Activated CD4-positive, alpha-beta T cell treated with anti-CD3 and anti-CD28 coated beads, Interleukin-10, Interleukin-2, amounts not matched to agents 100 ng/mL and 50 ng/mL, durations not matched to agents 16 hours and 8 hours (primary cell): ENCODE measurements at places on chromosomes 7 and 10.

- DNase-seq, result no peak
Measured at GRCh38 chr7:96452146-96452545, 130.2 kb upstream of the SLC25A13 start.

- DNase-seq, result no peak
Measured at GRCh38 chr7:100079024-100079560, 2.4 kb downstream of the ZNF3 start.

GRCh38 chr10:129135624-129136023 is 331.4 kb upstream of the MGMT start:
- no peak for DNase-seq

DNA sequence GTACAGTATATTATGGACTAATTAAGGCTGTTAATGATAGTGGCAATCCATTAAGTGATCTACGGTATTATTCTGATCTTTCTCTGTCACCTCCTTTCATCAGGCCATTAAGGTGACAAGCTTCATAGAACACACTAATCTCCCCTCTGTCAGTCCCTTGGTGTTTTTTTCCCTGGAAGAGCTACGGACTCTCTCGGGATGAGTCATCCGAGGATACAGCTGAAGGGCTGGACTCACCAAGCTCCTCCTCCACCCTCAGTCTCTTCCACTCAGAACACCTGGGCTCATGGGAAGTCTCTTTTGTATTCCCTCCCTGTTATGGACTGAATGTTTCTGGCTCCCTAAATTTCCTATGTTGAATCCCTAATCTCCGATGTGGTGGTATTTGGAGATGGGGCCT is 69.8 kb upstream of the PLXNA4 start:
- DNase-seq, result no peak

DNA sequence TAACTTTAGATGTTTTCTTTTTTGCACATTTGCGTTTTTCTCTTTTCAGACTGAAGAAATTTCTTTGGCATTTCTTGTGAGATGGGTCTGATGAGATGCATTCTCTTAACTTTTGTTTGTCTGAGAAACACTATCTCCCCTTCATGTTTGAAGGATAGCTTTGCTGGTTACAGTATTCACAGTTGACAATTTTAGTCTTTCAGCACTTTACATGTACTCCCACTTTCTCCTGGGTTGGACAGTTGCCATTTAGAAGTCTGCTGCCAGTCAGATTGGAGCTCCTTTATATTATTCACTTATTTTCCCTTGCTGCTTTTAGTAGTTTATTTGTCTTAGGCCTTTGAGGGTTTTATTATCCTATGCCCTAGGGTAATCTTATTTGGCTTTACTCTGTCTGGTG is 67.3 kb upstream of the VOPP1 start:
- DNase-seq, result no peak

DNA sequence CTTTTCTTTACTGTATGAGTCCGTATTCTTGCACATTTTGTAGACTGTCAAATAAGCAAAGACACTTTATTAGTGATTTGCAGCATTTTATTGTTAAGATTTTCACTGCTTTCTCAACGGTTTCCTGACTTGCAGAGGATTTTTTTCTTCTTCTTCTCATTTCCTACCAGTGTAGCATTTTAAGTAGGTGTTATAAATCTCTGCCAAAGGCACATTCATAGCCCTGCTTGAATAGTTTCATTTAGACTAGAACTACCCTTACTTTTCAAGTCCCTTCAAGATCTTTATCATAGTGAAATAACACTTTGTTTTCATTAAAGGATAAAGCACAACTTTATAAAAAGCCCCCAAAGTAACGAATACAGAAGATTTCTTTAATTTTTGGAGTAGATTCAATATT is 271.4 kb downstream of the TSPAN12 start:
- no peak for DNase-seq

- no peak for DNase-seq
Measured at GRCh38 chr7:5694221-5694754, 87.2 kb downstream of the RNF216 start.

- DNase-seq, result peak; percentile 75
Measured at GRCh38 chr7:129615018-129615417, 3.5 kb downstream of the NRF1 start.

GRCh38 chr7:120991581-120991980 is 3.1 kb downstream of the CPED1 start:
- no peak for DNase-seq

DNA sequence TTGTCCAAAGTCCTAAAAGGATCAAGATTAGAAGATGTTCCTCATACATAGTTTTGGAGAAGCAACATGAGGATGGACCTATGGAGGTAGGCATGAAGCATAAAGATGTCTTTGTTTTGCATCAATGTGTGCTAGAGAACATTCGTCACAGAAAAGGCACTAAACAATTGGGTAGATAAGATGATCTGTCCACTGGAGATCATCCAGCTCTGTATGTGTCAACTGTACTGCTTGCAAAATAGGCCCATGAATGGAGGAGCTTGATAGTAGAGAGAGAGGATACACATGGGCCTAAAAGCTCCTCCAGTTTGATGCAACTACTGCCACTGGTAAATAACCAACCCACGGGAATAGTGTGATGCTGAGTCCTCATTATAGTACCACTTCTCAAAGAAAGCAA is 286.4 kb upstream of the HGF start:
- no peak for DNase-seq

- peak; percentile 15 for DNase-seq
Measured at GRCh38 chr10:70494966-70495365, 16.4 kb downstream of the PALD1 start.

- DNase-seq, result peak; percentile 70
Measured at GRCh38 chr10:62225362-62225761, 43.3 kb downstream of the RTKN2 start.

DNA sequence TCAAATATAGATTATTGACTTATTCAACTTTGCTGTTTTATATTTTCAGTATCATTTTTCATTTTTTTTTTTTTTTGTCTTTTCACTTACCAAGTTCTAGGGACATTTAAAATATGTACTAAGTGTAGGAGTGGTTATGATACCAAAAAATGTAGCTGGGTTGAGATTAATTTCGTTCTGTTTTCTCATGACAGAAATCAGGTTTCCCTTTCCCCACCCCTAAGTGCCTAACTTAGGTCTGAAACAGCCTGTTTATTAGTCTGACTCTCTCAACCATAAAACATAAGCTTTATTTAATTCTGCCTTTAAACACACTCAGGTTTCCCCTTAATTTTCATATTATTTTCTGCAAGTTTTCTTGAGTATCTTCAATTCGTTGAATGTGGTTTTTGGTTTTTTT is 22.1 kb downstream of the TMEM106B start:
- DNase-seq, result no peak

- no peak for DNase-seq
Measured at GRCh38 chr10:62015994-62016393, 114.5 kb downstream of the ARID5B start.

GRCh38 chr10:44253769-44254462 is 131.0 kb downstream of the CXCL12 start:
- no peak for DNase-seq

DNA sequence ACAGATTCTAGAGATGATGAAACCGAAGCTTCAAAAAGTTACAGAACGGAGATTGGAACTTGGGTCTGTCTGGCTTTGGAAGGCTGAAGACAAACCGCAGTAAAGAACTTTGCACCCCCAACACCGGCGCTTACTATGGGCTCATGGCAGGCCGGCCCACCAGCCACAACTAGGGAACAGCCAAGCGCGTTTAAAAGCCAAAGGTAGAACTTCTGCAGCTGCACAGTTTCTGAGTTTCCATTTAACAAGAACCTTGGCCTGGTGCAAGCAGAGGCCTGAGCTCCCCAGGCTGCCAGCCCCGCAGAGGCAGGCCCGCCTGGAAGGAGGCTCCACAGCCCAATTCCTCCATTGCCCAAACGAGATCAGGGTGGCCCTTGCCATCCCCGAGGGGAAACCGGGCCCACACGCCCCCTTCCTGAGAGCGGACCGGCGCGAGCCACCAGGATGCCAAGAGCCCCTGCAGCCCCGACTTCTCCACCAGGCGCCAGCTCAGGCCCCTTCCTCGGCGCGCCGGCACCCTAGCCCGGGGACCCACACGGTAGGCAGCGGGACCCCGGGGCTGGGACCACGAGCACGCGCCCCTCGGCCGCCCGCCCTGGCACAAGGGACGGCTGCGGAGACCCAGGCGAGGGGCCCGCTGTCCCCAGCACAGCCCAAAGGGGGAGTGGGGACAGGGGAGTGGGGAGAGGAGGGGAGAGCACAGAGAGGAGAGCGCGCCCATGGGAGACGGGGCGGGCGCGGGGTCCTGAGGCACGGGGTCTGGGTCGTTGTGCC is 566 bp downstream of the MAD1L1 start:
- peak; percentile 31 for DNase-seq

- no peak for DNase-seq
Measured at GRCh38 chr10:49791100-49791499, 29.0 kb upstream of the OGDHL start.

DNA sequence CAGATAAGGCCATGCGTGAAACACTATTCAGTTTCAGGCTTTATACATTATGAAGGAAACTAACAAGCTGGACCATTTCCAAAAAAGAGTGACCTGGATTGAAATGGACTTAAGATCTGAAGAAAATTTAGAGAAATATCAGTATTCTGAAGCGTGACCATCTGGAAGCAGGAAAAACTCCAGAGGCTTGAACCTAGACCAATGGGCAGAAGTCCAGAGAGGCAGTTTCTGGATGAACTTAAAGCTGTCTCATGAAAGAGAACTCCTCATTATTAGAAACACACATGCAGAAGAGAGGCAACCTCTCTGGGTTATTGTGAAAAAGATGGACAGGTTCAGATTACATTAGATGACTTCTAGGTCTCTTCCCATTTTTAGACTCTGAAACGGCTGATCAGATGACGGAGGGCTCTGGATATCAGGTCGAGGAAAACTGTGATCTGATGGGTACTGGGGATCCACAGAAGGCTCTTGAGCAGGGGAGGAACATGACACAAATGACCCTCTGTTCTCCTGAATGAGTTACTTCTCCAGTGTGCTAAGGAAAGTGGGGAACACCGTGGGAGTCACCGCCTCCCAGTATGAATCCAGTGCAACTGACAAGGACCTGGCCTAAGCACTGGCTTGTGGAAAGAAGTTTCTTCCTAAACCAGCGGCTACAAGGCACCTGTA is 116.5 kb downstream of the SPDYE5 start:
- no peak for DNase-seq

- DNase-seq, result no peak
Measured at GRCh38 chr10:12667052-12667451, 317.7 kb downstream of the CAMK1D start.

DNA sequence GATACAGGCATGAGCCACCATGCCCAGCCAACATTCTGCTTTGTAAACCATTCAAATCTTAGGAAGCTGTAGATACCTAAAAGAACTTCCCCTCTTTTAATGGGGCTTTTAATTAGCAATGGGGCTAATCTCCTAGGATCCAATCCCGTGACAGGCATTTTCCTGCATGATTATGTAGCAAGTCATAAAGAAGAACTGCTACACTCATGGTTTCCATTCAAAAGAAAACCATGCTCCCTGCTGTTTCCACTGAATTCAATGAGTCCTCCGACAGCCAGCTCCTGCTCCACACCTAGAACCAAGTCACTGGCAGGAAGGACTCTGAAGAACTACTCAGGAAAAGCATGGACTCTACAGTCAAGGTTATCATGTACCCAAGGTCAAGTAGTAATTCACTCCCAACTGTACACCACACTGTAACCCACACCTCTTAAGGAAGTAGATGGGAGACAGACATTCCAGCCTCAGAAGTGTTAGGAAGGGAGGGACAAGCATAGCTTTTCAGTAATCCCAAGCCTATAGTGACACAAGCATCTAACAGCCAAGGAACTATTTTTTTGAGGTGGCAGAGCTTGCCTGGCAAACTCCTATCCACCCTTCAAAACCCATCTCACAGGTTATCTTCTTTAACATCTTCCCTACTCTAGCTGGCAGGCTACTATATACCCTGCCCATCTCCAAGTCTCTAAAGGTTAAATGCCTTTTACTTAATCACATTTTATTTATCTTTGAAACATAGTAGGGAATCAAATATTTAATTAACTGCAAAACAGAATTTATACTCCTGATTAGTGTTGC is 47.5 kb downstream of the CTBP2 start:
- no peak for DNase-seq

GRCh38 chr10:50469288-50469687 is 154.5 kb downstream of the SGMS1 start:
- no peak for DNase-seq

- no peak for DNase-seq
Measured at GRCh38 chr10:132972149-132972985, 30.0 kb upstream of the CFAP46 start.

GRCh38 chr10:42578019-42578418 is 60.4 kb downstream of the ZNF33B start:
- DNase-seq, result no peak

GRCh38 chr7:22725585-22725984 is 1.4 kb upstream of the IL6 start:
- DNase-seq, result peak; percentile 50

DNA sequence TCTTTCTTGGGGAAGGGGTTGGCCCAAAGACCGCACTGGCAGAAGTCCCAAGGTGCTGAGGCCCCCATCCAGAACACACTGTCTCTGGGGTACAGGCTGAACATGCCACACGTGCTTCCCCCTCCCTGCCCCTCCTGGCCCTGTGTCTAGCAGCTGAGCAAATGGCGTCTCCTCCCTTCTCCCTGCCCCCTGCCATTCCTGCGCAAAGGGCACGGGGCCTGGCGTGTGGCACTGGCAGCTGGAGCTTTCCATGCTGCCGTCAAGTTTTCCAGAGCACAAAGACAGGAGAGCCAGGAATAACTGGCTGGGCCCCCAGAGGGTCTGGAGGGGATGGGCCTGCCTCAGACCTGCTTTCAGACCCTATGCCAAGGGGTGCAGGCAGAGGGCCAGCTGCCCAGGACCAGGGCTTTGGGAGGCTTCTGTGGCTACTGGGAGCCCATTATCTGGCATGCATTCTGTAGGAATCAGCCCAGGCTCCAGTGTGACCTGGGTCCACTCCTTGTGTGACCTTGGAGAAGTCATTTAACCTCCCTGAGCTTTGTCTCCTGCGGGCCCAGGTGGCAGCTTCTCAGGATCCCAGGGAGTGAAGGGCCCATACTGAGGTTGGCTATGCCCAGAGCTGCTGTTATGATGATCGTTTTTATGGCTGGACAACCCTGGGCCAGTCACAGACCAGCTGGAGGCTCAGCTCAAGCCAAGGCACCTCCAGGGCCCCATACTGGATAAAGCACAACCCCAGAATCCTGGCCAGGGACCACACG is 710 bp upstream of the LDB3 start:
- DNase-seq, result no peak

- no peak for DNase-seq
Measured at GRCh38 chr10:117743509-117743908, 201.0 kb downstream of the EMX2 start.

DNA sequence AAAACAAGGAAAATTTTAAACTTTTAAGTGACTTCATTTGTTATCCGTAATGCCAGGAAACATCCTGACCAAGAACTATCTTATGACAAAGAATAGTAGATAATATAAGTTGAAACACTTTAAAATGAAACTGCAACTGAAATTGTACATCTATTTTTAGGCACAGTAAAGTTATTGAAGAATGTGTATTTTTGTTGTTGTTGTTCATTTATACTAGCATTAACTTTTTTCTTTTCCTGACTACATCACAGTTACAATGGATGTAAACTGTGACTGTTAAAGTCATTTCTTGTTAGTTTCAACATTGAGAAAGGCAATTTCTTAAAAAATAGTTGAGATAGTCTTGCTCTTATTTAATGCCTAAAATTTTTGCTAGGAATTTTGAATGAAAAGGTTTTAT is 2.6 kb downstream of the CPED1 start:
- no peak for DNase-seq

GRCh38 chr7:30069096-30069867 is 41.1 kb downstream of the PLEKHA8 start:
- DNase-seq, result no peak
